OCI-M1 (cell line): ENCODE measurements at places on chromosomes 7 and 10.
A peak's percentile ranks its signal among the peaks of the same experiment; 100 is the strongest.

GRCh38 chr7:12386313-12386740 is 17.3 kb downstream of the VWDE start:
- DNase-seq: peak; percentile 34

DNA sequence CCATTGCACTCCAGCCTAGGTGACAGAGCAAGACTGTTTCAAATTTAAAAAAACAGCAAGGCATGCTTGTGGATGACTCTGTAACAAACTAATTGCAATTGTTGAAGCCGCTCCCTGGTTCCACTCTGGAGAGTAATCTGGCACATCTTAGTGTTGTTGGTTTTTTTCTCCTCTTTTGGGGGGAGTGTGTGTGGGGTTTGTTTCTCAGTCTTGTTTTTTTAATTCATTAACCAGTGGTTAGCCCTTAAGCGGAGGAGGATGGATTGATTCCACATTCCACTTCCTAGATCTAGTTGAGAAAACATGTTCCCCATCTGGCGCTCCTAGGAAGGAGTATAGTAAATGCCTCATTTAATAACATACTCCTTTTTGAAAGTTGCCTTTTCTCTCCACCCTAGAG is 8.6 kb upstream of the ZNF713 start:
- DNase-seq: no peak

GRCh38 chr10:132102717-132103110 is 37.0 kb downstream of the JAKMIP3 start:
- DNase-seq: no peak

GRCh38 chr10:44911951-44912350 is 814 bp downstream of the TMEM72 start:
- no peak for DNase-seq

- DNase-seq: no peak
These were observed 286.8 kb downstream of the PARD3 start for GRCh38 chr10:34528320-34528719.

GRCh38 chr10:77482072-77482471 is 155.5 kb downstream of the KCNMA1 start:
- no peak for DNase-seq

DNA sequence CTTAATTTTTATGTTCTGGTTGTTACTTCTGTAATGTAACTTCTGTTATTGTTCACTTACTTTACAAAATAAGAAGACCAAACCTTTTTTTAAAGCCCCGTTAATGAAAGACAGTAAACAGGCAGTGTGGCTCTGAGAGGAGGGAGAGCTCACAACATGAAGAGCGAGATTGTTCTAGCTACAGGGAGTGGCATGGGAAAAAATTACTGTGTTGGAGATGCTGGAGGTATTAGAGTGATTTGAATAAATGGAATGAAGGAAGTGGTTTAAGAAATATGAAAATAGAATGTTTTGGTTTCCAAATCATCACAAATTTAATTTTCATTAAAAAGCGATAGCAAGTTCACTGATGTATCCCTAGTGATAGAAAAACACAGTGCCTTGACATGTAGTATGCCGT is 31.8 kb downstream of the REEP3 start:
- no peak for DNase-seq

DNA sequence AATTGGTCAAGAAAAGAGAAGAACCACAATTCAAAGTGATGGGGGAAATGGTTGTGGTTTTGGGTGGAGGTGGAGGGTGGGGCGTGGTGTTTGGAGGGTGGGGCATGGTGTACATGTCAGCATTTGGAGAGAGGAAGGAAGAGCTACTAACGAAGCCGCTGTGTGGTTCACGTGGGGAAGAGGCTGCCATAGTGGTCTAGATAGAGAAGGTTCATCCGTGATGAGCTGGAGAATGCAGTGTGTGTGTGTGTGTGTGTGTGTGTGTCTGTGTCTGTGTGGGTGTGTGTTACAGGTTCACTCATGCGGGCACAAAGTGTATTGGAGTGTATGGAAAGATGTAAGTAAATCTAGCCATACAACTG is 6.1 kb upstream of the VCL start:
- DNase-seq: peak; percentile 91

GRCh38 chr10:127354992-127355391 is 158.6 kb upstream of the INSYN2A start:
- no peak for DNase-seq

DNA sequence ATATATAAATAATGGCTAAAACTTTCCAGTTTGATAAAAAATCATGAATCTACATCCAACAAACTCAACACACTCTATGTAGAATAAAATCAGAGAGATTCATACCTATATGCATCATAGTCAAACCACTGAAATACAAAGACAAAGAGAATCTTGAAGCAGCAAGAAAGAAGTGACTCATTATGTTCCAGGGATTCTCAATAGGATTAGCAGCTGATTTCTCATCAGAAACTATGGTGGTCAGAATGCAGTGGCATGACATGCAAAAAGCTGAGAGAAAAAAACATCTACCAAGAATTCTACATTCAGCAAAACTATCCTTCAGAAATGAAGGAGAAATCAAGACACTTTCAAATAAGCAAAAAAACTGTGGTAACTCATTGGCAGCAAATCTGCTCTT is 187.4 kb downstream of the RNLS start:
- peak; percentile 63 for DNase-seq

DNA sequence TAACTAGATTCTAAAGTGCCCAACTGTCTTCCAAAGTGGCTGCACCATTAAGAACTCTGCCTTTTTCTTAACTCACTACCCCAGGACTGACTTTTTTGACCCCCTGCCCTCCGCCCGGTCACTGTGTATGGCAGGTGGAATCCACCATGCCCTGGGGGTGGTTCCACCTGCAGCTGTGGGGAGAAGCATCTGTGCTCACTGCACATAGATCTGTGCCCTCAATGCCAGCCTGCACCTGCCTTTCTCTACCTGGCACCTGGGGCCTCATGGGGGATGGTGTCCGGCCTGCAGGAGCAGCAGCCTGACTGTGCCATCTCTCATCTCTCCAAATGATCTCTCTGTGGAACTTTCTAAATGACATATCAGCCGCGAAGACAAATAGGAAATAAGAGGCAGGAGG is 353.5 kb downstream of the PAXIP1 start:
- DNase-seq: no peak

- DNase-seq: no peak
These were observed 114.0 kb downstream of the ST7 start for GRCh38 chr7:117067340-117067739.

DNA sequence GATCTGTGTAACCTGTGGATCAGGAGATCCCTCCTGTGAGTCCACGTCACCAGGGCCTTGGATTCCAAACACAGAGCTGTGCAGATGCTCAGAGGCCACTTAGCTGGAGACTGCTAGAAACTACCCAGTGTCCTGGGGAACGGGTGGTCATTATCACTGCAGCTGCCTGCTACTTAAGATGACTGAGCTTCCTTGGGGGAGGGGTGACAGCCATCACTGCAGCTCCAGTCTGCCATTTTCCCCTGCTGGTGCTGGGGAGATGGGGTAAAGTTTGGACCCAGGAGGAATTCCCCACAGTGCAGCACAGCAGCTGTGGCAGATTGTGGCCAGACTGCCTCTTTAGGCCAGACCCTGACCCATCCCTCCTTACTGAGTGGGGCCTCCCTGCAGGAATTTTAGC is 78.8 kb upstream of the VOPP1 start:
- no peak for DNase-seq

DNA sequence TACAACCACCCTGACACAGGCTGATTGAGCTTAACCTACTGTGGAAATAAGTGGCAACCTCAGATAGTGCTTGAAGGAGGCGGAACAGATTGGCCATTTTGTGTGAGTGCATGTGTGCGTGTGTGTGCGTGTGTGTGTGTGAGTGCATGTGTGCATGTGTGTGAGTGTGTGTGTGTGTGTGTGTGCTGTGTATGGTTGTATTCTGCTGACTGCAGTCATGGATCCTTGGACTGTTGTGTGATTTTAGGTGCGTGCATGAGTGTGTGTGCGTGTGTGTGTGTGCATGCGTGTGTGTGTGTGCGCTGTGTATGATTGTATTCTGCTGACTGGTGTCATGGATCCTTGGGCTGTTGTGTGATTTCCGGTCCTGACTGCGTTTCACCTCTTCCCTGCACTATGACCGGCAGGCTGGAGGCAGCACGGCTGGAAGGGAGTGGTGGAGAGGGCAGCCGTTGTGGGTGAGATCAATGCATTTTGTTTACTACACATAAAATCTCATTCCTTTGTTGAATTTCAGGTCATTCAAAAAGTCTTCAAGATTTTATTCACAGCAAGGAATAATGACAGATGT is 6.3 kb downstream of the IQCE start:
- no peak for DNase-seq

DNA sequence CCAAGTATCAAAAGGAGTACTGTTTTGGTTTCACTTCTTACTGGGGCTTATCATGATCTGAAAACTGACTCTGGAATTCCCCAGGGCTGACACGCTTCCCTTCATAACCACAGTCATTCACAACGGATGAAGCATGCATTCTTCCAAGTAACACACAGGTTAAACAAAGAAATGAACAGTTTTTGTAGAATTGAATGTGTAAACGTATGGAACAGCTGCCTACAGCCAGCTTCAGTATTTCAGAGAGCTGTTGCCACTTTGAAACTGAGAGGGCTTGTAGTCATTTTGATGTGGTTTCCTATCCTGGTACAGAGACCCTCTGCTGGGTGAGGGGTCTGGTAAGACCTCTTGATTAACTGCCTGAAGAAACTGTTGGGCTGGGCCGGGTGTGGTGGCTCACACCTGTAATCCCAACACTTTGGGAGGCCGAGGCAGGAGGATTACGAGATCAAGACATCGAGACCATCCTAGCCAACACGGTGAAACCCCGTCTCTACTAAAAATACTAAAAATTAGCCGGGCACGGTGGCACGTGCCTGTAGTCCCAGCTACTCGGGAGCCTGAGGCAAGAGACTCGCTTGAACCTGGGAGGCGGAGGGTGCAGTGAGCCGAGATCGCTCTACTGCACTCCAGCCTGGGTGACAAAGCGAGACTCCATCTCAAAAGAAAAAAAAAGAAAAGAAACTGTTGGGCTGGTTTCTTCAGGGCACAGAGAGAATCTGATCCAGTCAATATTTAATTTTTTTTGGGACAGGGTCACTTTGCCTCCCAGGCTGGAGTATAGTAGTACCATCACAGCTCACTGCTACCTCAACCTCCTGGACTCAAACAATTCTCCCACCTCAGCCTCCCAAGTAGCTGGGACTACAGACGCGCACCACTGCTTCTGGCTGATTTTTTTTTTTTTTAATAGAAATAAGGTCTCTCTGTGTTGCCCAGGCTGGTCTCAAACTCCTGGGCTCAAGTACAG is 4.7 kb downstream of the NFE2L3 start:
- peak; percentile 76 for DNase-seq

GRCh38 chr7:137658190-137658900 is 188.4 kb downstream of the DGKI start:
- no peak for DNase-seq

GRCh38 chr7:56447864-56448693 is 331.9 kb upstream of the NUPR2 start:
- DNase-seq: no peak

DNA sequence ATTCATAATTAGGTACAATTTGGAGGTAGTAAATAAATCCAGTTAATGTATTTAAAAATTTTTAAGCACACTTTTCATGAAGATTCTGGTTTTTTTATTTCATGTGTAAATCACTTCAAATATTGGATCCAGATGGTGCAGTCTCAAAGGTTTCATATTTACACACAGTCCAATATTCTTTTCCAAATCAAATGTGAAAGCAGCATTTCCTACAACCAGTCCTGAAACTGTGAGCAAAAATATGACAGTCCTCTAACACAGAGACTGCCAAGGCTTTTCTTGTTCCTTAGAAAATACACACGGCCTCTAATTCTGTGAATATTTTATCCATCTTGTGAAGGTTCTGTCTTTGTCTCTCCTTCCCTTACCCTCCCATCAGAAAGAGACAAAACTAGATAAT is 645.9 kb downstream of the ARL4A start:
- DNase-seq: no peak

DNA sequence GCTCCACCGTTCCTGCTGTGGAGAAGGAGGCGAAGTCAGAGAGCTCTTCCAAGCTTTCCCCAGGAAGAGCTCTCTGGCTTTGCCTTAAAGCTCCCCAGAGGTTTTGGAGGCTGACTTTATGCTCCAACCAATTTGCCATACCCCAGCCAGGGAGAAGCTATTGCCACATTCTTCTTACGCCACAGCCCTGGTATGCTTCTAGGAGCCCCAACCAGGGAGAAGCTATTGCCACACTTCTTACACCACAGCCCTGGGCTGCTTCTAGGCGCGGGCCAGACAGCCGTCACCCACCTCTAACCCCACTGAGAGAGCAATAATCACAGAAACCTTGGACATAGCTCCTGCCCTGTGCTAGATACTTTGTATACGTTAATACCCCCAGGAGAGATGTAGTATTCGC is 951 bp downstream of the ELOVL3 start:
- no peak for DNase-seq

DNA sequence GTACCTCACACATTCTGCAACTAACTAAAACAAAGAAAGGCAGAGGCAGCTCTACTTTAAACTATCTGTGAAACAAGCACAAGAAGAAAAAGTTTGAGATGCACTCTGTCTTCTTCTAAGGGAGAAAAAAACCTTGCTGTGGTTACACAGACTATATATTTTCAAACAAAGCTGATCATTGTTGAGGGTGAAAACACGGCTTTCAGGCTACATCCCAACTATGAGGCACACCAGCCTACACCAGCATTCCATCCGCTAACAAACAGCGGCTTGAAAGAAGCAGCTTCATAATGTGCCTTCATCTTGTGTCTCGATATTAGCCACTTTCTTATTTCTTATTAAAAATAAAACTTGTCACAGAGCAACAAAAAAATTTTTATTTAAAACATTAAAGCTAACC is 79.1 kb downstream of the USP6NL start:
- peak; percentile 56 for DNase-seq

DNA sequence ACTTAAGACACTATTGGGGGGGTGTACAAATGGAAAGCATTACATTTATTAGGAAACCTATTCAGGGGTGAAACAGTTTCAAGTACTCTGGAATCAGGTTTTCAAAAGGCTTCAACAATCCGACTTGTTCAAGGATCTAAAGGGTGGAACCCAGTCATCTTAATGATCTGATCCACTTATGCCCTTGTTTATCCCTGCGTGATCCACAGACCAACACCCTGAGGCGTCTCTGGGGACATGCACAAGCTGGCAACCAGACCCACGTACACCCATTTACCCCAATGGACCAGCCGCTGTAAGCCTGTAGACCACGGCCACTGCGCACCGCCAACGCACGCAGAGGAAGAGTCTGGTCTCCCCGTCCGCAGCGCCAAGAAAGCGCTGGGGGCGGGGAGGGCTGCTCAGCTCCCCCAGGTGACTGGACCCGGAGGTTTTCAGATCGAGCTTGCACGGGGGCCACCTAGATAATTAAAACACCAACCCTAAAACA is 13.4 kb downstream of the HNRNPF start:
- DNase-seq: peak; percentile 81

DNA sequence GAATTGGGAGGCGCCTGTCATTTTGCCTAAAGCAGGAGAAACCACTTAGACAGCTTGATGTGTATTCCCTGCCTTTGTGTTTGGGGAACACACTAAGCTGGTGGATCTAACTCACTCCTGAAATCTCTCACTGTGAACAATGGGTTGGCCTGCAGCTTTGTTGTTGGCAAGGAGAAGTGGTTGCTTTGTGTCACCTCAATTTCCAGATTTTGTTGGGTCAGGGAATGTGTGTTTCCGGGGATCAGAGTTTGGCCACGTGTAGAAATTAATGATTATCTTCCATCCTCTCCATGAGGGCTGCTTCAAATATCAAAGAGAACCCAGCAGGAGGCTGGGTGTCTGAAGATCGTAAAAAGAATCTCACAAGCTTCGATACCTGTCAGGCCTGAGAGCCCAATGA is 27.8 kb downstream of the A1CF start:
- DNase-seq: no peak

GRCh38 chr10:86775056-86775869 is 18.8 kb downstream of the BMPR1A start:
- peak; percentile 94 for DNase-seq
